Adipocyte (in vitro differentiated cells): ENCODE measurements at places on chromosomes 3 and 15.
A peak's percentile ranks its signal among the peaks of the same experiment; 100 is the strongest.

GRCh38 chr15:93479715-93480114 lies 390.7 kb upstream of the RGMA start:
- DNase-seq = no peak

DNA sequence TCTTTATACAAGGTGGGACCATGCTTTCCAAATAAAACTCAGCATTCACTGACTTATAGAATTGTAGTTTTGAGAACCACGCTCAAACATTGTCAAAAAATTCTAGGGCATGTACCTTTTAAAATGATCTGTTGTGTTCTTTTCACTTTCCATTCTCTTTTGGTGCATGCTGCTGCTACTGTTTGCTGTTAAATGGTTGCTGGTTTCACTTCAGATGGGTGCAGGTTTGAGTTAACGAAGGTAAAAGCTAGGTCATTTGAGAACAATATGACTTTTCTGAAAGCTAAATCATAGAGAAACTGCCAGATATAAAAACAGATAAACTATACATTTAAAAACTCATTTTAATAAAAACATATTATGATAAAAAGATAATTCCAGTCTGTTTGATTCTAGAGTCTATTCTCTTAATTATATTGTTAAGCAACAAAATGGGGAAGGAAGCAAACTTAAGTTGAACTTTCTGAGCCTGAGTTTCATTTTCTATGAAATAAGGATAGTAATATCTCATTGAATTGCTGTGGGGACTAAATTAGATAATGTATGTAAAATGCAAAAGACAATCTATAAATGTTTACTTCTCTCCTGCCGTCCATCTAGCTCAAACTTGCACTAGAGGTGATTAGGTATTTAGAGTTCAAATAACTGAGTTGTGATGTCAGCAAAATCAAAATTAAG lies 82.4 kb downstream of the OXSM start:
- DNase-seq = no peak

DNA sequence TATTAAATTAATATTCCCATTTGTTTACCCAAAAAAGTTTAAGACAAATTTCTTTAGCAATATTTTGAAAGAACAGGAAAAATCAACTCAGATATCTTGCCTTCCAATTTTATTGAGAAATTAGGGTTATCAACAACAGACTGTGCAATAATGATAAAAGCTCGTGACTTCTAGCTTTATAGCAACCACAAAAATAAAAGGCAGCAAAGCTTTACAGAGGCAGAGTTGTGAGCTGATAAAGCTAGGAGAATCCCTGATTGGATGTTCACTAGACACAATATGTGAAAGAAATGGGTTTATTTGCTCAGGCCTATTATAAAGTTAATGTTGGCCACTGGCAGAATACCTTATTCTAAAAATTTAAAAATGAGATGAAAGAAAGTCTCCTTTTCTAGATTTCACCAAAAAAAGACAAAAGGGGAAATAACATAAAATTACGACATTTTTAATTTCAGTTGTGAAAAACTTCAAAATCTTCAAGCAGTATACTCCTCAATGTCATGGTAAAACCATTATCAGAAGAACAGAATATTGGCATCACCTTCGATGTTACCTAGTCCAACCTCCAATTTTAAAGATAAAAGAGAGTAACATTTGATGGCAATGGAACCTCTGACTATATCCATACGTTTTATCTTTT lies 2.8 kb downstream of the VPS13C start:
- DNase-seq = no peak

DNA sequence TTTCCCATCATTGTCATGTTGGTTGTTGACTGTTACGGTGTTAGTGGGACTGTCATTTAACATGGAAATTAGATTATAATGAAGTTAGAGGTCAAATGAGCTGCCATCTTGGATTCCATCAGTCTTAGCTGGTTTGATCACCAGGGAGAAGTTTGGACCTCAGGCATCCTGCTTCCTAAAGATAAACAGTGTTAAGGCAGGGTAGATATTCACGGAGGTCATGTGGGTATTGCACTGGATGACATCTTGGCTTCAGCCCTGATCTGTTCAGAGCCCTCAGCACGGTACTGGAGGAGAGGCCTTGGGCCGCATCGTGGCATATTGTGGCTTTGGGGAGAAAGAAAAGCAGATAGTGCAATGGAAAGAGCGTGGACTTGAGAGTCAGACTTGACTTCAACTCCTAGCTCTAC lies 11.1 kb upstream of the MUC20 start:
- no peak for DNase-seq

- peak; percentile 56 for DNase-seq
Measured at GRCh38 chr3:24123596-24123995, 178.5 kb downstream of the NR1D2 start.

- DNase-seq = no peak
Measured at GRCh38 chr15:38611228-38611627, 46.6 kb upstream of the RASGRP1 start.

DNA sequence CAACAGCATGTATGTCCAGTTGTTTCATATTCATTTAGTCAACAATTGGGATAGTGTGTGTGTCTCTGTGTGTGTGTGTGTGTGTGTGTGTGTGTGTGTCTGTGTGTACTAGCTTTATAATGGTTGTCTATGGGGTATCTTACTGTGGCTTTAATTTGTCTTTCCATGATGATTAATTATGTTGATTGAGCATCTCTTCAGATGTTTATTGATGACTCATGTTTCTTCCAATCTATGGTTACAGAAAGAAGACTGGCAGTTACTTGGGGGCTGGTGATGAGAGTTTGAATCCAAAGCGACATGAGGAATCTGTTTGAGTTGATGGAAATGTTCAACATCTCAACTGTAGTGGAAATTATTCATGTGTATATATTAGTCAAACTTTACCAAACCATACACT lies 440.1 kb downstream of the ZNF385D start:
- DNase-seq = no peak

DNA sequence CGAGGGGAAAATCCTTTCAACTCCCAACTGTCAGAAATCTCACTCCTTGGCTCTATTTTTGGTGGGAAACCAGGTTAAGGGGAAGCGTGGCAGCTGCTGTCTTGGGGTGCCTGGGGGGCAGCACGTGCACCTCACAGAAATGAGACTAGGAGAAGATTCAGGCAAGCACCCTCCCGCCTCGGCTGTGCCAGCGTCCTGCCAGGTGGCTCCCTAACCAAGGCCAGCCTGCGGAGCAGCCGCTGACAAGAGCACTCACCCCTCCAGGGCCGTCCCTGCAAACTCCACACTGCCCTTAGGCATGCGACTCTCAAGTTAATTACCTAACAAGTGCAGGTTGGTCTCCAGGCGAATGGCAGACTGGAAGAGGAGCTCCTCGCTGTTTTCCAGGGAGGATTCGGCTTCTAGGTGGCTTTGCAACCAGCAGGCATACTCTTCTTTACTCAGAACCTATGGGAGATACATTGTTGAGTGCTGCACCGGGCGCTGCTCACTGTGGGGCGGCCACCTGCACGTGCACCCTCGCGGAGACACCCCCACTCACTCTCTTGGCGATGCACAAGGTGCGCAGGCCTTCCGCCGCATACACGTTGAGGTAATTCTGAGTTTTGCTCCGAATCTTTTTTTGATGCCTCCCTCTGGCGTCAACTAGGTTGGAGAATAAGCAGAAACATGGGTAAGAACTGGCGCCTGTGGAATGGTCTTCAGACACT lies 155.3 kb downstream of the ATP10A start:
- no peak for DNase-seq

DNA sequence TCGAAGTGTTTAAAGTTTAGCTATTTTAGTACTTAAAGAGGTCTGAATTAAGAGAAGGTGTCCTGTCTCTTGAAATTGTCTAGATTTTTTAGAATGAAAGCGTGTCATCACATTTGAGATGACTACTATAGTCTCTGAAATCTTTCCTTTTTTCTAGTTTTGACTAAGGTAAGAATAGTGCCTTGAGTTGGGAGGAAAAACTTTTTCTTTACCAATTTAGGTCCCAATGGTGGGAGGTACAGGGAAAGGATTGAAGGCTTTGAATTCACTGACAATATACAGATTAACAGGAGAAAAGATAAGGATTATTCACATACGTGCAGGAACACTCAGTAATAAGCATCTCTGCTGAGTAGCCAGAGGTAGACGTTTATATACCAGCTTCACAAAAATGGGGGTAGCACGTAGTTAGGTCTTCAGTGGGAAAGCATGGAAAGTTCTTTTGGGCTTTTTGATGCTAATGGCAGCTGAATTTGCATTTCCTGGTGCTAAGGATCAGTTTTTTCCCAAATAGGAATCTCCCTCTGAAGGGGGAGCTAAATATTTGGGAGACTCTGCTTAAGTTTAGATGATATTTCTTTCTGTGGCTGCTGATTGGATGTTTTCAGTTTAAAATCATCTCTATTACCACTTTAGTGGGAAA lies 88.1 kb downstream of the VPS8 start:
- DNase-seq = no peak

DNA sequence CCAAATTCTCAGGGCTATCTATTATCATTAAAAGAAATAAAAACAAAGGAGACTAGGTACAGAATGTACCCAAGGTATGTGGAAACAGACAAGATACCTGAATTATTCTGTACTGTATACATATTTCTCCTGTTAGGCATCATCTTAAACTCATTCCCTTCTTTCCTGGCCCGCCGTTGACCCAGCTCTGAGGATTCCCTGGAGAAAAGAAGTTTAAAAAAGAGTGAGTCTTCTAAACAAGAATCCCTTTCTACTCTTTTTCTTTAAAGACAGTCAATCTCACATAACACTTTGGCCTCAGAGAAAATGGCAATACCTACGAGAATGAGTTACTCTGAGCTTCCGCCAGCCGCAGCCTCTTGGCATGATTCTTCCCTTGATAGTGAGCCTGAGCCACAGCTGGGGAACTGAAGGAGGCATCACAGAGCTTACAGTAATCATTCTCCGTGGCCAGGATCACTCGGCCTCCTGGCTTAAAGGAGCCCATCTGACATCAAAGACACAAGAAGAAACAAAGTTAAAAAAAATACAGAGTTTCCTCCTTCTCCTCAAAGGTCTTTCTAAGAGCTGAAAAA lies 44.2 kb downstream of the ZMAT3 start:
- DNase-seq = peak; percentile 61

GRCh38 chr3:139353920-139354556 lies 10.2 kb downstream of the MRPS22 start:
- peak; percentile 67 for DNase-seq

- no peak for DNase-seq
Measured at GRCh38 chr15:96406701-96407100, 76.2 kb downstream of the NR2F2 start.

DNA sequence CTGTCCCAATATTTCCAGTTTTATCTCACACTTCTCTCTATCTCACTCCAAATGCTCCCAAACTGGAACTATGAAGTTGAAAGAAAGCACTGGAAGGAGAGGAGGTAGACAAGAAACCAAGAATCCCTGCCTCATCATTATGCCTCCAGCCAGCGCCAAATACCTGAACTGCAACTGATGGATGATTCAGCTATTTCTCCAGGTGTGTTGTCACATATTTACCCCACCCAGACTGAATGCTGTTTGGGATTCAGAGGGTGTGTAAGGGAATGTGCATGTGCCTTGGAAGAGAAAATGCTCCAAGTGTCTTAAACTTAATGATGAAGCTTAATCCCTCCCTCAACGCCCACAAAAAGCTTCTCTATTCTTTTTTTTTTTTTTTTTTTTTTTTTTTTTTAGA lies 269.5 kb upstream of the ATP11B start:
- DNase-seq = no peak

DNA sequence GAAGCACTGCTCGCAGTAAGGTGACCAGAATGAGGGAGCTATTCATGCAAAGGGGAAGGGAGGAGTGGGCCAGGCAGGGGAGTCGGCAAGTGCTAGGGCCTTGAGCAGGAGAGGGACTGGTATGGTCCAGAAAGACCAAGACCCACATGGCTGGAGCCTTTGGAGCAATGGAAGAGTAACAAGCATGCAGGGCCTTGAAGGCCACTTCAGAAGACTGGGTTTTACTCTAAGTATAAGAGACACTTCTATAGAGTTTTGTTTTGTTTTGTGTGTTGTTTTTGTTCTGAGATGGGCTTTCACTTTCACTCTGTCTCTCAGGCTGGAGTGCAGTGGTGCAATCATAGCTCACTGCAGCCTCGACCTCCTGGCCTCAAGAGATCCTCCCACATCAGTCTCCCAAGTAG lies 42.0 kb downstream of the BFSP2 start:
- DNase-seq = no peak

- DNase-seq = no peak
Measured at GRCh38 chr3:141246224-141246957, 14.8 kb downstream of the PXYLP1 start.

- no peak for DNase-seq
Measured at GRCh38 chr15:31360158-31360561, 33.5 kb downstream of the KLF13 start.

- DNase-seq = no peak
Measured at GRCh38 chr3:191138937-191139336, 60.1 kb upstream of the OSTN start.
